Glutamatergic neuron (in vitro differentiated cells): ENCODE measurements at places on chromosomes 7 and 10. TPM values are rescaled to one million over a fixed set of nuclear protein-coding genes. Genes with fewer than 3 reads are reported as not detected.

The FANK1 gene
- total RNA-seq: 0.59 TPM

The VAX1 gene
- total RNA-seq: 0.27 TPM

The ODAD2 gene
- not detected for total RNA-seq

The FAM171A1 gene
- 186 TPM for total RNA-seq

The ELN gene
- total RNA-seq: 3.7 TPM

The PIK3CG gene
- not detected for total RNA-seq

The KIF11 gene
- 7.2 TPM for total RNA-seq

The ACSM6 gene
- total RNA-seq: not detected

The SPDYE8 gene
- not detected for total RNA-seq

The CRHR2 gene
- total RNA-seq: 2.4 TPM

The SPDYE11 gene
- 0.25 TPM for total RNA-seq

The ZNF239 gene
- 4.1 TPM for total RNA-seq

The ARMC3 gene
- not detected for total RNA-seq

The NPC1L1 gene
- total RNA-seq: not detected

The AKR1B15 gene
- not detected for total RNA-seq

The DKK1 gene
- 3.1 TPM for total RNA-seq

The STAMBPL1 gene
- 4.4 TPM for total RNA-seq
